ENCODE measurements at places on chromosomes 16 and 17.

DNA sequence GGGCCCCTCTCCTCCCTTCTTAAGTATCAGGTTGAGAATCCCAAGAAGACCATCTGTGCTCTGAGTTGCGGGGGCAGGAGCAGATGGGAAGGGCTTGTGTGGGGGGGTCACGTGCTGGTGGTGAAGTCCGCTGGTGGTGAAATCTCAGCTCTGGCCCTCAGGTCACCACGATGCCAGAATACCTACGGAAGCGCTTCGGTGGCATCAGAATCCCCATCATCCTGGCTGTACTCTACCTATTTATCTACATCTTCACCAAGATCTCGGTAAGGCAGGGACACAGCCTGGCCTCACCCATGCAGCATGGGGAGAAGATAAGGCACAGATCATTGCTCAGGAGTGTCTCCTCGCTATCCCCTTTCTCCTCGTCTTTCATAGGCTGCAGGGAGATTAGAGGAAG, 29.7 kb downstream of the SLC5A11 start:
- DNase-seq: no peak

DNA sequence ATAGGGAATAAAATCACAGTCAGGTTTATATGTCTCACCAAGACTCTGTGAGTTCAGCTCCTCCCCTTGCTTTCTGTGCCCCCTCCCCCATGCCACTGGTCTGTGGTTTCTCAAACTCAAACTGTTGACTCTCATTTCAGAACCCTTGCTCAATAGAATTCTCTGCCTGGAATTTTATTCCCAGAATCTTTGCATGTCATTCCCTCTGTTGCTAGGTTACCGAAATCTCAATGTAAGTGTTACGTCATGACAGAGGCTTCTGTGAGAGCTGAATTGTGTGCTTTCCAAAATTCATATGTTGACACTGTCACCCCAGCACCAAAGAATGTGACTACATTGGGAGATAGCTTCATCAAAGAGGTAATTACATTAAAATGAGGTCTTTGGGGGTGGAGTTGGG, 1938.8 kb downstream of the TP53TG3F start:
- no peak for DNase-seq

DNA sequence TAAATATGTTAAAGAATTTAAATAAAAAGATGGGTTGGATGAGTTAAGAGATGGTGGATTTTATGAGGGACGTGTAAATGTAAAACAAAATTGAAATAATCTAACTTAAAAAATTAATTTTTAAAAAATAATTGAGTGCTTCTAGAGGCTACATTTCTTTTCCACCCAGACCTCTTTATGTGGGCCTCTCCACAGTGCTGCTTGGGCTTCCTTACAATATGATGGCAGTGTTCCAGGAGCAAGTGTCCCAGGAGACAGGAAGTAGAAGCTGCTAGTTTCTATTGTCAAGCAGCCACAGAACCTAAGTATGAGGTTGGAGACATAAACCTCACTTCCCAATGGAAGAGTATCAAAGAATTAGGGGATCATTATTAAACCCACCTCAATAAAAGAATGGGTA, 205.7 kb upstream of the CPHXL start:
- DNase-seq: no peak

DNA sequence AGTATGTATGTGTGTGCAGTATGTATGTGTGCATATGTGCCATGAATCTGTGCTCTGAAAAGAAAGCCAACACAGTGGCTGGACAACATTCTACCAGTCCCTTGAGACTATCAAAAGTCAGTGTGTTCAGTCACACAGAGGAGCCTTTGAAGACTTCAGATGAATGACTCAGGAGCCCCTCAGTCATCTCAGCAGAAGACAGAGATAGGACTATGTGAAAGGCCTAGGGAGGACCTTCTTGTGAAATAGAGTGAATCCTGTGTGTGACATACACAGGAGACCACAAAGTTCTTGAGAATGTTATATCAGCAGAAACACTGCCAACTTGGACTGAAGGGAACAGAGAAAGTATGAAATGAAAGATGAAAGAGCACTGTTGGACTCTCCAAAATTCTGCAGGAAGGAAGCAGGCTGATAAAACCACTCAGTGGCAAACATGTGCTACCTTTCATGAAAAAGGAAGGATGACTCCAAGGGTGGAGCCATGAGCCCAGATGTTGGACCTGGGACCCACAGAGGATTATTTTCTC, 108.4 kb downstream of the METRNL start:
- no peak for DNase-seq

GRCh38 chr16:49537924-49538459, 164.4 kb downstream of the C16orf78 start:
- no peak for DNase-seq

- no peak for DNase-seq
Measured at GRCh38 chr16:82943371-82943770, 316.6 kb downstream of the CDH13 start.

DNA sequence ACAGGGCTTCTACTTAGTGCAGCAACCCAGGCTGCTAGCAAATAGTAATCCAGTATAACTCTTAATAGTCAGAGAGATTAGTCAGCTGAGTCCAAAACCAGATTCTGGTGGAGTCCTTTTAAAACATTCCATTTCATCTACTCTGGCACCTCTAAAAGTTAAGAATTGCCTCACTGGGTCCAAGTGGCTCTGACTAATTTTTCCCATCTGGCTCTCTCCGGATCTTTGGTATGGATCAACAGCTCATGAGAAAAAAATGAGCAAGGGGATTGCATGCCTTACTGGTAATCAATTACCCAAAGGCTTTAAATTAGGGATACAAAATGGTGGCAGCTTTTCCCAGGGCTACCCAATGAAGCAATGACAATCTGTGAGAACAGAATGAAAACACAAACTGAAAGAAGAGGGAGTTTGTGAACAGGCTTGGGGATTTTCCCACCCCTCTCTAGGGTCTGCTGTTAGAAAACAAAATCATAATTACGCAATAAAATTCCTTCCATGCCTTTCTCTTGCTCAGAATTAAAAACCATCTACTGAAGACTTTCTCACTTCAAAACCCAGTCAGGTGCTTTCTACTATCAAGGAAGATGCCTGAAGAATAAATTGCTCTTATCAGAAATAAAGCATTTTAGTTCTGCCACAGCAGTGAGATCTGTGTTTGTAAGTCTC, 84.6 kb upstream of the PMFBP1 start:
- no peak for DNase-seq

- DNase-seq: no peak
Measured at GRCh38 chr17:57513569-57513968, 231.5 kb downstream of the CCDC182 start.

DNA sequence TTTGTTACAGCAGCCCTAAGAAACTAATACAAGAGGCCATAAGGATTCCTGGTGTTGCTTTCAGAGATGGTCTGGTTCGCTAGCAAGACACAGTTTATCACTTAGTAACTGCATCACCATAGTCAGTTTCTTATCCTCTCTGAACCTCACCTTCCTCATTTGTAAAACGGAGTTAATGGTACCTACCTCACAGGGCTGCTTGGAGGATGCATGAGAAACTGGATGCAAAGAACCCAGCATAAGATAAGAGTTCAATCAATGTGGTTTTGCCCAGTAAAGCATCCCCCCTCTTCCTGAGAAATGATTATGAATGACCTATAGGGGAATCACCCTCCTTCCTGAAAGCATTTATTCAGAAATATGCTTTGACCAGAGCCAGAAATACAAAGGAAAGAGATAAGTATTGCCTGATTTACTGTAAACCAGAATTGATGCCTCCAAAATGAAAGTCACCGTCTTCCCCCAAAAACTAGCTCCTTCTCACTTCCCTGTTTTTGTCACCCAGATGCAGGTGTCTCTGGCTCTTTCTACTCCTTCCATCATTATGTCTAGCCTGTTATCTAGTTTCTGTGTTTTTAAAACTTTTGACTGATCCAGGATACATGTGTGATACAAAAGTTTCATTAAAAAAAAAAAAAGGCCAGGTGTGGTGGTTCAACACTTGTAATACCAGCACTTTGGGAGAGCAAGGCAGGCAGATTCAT, 2.8 kb upstream of the TEFM start:
- peak; percentile 32 for DNase-seq

DNA sequence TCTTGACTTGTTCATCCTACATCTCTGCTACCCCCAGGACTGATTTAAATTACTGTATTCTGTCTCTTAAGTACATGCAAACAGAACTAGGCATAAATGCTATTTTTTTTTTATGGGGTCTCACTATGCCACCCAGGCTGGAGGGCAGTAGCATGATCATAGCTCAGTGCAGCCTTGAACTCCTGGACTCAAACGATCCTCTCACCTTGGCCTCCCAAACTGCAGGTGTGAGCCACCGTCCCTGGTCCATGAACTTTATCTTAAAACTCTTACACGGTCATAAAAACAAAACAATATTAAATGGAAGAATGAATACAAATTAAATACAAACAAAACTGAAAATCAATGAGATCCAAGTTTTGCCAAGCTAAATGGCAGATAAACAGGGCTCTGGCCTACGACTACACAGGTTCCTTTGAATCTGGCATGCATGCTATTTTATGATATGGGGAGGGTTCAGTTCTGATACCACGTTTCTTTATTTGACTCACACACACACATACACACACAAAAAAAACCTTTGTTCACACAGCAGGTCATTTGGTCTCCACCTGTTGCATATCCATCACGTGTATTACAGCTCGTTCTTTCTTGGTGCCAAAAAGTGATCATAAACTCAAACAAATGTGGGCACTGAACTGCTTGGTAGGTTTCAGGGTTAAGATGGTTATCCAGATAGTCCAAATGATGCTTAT, 1.1 kb upstream of the PKD1L3 start:
- DNase-seq: no peak

DNA sequence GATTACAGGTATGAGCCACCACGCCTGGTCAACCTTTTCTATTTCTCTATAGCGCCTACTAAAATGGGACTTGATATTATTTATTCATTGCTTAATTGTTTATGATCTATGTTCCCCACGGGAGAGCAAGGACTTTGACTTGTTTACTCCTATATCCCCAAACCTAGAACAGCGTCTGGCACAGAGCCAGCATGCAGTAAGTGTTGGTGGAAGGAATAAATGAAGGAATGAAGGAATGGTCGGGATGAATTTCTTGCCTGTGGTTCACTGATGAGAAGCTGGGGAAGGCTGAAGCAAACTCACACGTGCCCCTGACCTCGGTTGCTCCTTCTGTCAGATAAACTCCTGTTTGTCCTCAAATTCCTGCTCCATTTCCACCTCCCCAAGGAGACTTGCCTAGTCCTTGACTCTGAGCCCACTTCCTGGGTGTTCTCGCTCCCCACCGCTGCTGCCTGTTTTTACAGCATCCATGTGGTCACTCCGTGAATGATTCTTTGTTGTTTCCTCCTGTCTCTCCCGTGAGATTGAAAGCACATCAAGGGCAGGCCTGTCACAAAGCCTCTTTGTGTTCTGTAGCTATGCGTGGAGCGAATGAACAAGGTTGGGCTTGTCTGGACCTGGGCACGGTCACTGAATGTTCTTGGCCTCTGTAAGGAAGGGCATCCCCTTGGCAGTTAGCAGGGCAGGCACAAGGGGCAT, 17.3 kb downstream of the C17orf100 start:
- DNase-seq: no peak

- DNase-seq: no peak
Measured at GRCh38 chr17:30449480-30449879, 27.7 kb upstream of the GOSR1 start.

DNA sequence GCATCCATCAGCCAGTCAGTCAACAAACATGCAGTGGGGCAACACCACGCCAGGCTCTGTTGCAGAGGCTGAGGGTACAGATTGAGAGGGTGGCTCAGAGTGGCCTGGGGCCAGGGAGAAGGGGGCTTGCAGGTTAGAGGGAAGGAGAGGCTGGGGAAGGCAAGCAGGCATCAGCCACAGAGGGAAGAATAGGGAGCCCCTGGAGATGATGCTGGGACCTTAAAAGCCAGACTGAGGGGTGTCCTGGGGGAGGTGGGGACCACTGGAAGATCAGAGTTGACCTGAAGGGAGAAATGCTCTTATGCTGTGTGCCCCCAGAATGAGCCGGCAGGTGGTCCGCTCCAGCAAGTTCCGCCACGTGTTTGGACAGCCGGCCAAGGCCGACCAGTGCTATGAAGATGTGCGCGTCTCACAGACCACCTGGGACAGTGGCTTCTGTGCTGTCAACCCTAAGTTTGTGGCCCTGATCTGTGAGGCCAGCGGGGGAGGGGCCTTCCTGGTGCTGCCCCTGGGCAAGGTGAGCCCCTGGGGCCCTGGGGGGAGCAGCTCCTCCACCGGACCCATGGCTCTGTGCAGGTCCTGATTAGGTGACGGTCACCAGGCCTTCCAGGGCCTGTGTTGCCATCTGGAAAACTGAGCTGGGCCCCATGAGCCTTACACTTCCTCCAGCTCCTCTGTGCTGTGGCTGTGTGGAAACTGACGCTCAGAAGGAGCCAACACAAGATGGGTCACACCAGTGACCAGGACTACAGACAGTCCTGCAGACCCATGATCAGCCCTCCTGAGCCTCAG, 1.7 kb downstream of the CORO1A start:
- peak; percentile 22 for DNase-seq

GRCh38 chr17:73142872-73143381, 21.9 kb upstream of the SSTR2 start:
- no peak for DNase-seq

Data from GM10248 (cell line).